Stimulated activated memory B cell treated with anti-CD40 and anti-IgM and Interleukin-4, amounts not matched to agents 10 μg/mL and 1 μg/mL and 100 μg/mL, for 72 hours (primary cell): ENCODE measurements at places on chromosomes 7 and 10.

DNA sequence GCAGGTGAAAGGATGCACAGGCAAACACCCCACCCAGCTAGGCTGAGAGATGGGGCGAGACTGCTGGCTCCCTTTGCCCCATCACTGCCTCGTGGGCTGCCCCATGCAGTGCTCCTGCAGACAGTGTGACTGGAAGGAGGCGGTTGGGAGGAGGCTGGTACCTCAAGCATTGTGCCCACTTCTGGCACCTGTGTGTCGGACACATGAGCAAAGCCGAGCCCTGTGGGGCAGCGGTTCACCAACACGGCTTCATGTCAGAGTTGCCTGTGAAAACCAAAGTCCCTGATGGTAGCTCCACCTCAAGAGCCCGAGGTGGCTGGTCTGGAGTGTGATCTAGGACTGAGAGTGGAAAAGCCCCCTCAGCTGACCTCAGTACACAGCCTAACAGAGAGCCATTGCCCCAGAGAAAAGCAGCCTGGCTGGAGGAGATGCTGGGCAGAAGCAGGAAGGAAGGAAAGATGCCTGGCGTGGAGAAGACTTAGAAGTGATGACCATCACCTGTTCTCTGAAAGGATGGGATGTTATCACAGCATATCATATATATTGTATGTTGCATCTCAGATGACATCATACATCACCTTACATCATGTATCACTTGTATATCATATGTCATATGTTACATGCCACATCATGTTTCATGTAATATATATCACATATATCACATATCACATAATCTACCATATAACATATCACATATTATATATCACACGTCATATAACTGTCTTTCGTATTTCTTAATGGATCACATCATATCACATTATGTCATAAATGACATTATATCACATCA lies 75.6 kb downstream of the ADCY1 start:
- H3K4me1 ChIP-seq = no peaks in the 10 kb centered on the region
- H3K36me3 ChIP-seq = no peaks in the 10 kb centered on the region
- H3K27me3 ChIP-seq = peaks cover 1% of the 10 kb centered on the region
- no peak for ATAC-seq
- H3K27ac ChIP-seq = no peak overlapping the region
- no peak overlapping the region for H3K4me3 ChIP-seq

- H3K4me3 ChIP-seq = no peak overlapping the region
- no peaks in the 10 kb centered on the region for H3K36me3 ChIP-seq
These were observed 25.8 kb upstream of the FAM13C start for GRCh38 chr10:59387951-59388670.

- H3K36me3 ChIP-seq = no peaks in the 10 kb centered on the region
- H3K4me3 ChIP-seq = no peak overlapping the region
- ATAC-seq = no peak
- H3K27me3 ChIP-seq = no peaks in the 10 kb centered on the region
- no peaks in the 10 kb centered on the region for H3K4me1 ChIP-seq
These were observed 583.2 kb downstream of the GATA3 start for GRCh38 chr10:8637640-8638039.

- peaks cover 74% of the 10 kb centered on the region for H3K27me3 ChIP-seq
- no peaks in the 10 kb centered on the region for H3K36me3 ChIP-seq
- H3K27ac ChIP-seq = no peak overlapping the region
- H3K4me1 ChIP-seq = peaks cover 8% of the 10 kb centered on the region
These were observed 200.2 kb downstream of the WDR37 start for GRCh38 chr10:1256432-1256725.

DNA sequence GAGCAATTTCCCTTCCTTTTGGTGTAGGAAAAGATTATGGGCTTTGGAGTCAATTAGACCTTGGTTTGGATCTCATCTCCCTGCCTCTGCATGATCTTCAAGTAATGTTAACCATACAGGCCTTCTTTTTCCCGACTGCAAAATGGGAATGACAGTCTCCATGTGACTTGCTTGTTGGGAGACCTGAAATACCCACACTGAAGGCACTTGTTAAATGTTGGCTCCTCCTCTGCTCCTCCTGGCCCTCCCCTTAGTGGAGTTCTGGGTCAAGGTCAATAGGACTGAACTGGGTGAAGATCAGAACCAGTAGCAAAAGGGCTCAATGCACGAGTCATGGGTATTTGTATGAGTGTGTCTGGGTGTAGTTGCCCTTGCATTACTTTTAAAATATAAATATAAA lies 179.4 kb upstream of the PRR15 start:
- no peak overlapping the region for H3K4me3 ChIP-seq
- H3K27ac ChIP-seq = no peak overlapping the region
- H3K4me1 ChIP-seq = no peaks in the 10 kb centered on the region
- no peaks in the 10 kb centered on the region for H3K36me3 ChIP-seq

DNA sequence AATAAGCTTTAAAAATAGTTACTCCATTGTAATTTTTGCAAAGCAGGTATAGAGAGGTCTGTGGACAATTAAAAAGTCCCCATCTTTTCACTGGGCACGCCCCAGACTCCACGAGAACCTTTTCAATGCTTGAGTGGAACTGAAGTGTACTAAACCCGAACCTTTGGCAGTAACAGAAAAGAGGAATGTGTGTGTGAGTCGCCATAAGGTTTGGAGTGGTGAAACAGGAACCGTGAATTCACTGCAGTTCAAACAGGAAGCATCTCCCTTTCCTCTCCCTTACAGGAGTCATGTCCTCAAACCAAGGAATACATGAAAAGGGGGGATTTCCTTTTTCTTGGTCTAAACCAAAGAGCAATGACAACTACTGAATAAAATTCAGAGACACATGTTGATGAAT lies 23.2 kb downstream of the NDUFB2 start:
- H3K4me3 ChIP-seq = no peak overlapping the region
- no peaks in the 10 kb centered on the region for H3K27me3 ChIP-seq
- H3K27ac ChIP-seq = no peak overlapping the region
- peaks cover 10% of the 10 kb centered on the region for H3K4me1 ChIP-seq
- peaks cover 7% of the 10 kb centered on the region for H3K36me3 ChIP-seq
- ATAC-seq = no peak

GRCh38 chr10:13161857-13162271 lies 506 bp downstream of the MCM10 start:
- no peak for ATAC-seq
- no peaks in the 10 kb centered on the region for H3K36me3 ChIP-seq
- peak overlapping the region; percentile 42 for H3K27ac ChIP-seq

DNA sequence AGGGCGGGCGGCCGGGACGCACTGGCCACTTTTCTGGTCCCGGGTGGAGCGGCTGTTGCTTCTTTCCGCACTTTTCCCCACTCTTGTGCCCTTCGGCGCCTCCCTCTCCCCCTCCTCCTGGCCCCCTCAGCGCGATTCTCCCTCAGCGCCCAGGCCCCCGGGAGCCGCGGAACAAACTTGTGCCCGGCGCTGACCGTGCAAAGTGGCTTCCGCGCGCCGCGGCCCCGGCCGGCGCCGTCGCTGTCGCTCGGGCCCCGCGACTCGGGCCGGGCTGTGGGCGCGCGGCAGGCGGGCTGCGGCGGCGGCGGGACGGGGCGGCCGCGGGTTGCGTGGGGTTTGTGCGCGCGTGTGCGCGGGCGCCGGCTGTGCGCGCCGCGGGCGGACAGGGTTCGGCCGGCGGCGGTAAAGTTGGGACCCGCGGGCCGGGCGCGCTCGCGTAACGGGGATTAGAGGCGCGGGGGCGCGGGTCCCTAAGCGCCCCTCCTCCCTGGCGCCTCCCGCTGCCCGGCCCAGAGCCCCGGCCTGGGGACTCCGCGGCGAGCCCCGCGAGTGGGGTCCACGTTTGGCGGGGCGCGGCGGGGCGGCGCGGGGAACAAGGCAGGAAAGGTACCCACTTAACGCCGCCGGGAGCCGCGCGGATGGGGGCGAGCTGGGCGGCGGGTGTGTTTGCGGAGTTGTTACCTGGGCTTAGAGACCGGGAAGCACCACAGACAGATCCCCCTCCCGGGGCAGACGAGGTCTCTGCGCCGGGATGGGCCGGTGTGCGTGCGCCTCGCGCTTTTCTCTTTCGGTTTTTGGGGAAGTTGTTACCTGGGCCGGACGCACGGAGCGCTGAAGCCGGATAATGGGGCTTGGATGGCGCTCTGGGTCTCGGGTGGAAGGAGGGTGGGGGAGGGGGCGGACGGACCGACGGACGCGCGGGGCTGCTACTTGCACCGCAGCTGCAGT lies 860 bp downstream of the ZEB1 start:
- peak overlapping the region; percentile 93 for H3K4me3 ChIP-seq
- peak overlapping the region; percentile 94 for H3K27ac ChIP-seq
- no peaks in the 10 kb centered on the region for H3K27me3 ChIP-seq
- peak; percentile 9 for ATAC-seq

GRCh38 chr7:42736931-42737330 lies 174.9 kb downstream of the C7orf25 start:
- no peaks in the 10 kb centered on the region for H3K27me3 ChIP-seq
- no peaks in the 10 kb centered on the region for H3K4me1 ChIP-seq
- H3K36me3 ChIP-seq = no peaks in the 10 kb centered on the region
- H3K27ac ChIP-seq = no peak overlapping the region
- ATAC-seq = no peak

DNA sequence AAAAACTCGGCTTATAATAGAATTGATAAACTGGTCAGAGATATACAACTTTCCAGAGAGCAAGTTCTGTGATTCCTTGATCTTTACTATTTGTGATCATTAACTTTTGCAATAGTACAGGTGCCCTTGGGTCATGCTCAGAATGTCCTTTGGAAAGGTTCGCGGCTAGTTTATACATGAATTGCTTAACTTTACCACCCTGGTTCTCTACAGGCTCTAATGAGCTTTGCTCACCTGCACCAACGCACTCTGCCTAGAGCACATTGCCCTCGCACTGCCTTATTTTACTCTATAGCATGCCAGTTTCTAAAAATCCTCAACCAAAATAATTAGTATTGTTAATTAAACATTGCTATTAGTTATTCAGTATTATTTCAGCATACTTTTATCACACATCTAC lies 931.2 kb upstream of the KCND2 start:
- H3K27me3 ChIP-seq = no peaks in the 10 kb centered on the region
- no peaks in the 10 kb centered on the region for H3K4me1 ChIP-seq

- no peak overlapping the region for H3K27ac ChIP-seq
- H3K4me1 ChIP-seq = peaks cover 50% of the 10 kb centered on the region
- peak overlapping the region; percentile 65 for H3K4me3 ChIP-seq
- peaks cover 30% of the 10 kb centered on the region for H3K36me3 ChIP-seq
- peaks cover 59% of the 10 kb centered on the region for H3K27me3 ChIP-seq
These were observed 1.1 kb downstream of the VGF start for GRCh38 chr7:101164071-101164840.

- no peak for ATAC-seq
- no peaks in the 10 kb centered on the region for H3K36me3 ChIP-seq
- H3K27me3 ChIP-seq = peaks cover 31% of the 10 kb centered on the region
- H3K4me1 ChIP-seq = peaks cover 25% of the 10 kb centered on the region
- no peak overlapping the region for H3K27ac ChIP-seq
These were observed 49.5 kb downstream of the NEURL1 start for GRCh38 chr10:103542764-103543616.

DNA sequence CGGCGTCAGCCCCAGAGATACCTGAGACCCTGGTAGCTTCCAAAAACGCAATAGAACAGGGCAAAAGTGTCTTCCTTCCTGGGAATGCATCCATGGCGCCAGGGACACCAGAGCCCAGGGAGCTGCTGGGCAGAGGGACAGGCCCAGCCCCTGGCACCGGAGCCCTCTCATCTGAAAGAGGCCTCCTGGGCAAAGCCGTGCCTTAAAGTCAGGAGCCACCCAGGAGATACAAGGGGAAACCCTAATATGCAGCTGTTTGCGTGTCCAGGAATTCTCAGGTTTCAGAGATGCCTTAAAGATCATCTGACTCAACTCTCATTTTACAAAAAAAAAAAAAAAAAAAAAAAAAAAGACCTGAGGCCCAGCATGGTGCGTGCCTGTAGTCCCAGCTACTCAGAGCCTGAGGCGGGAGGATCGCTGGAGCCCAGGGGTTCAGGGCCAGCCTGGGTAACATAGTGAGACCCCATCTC lies 28.0 kb downstream of the NUDT1 start:
- H3K27ac ChIP-seq = peak overlapping the region; percentile 49
- peaks cover 50% of the 10 kb centered on the region for H3K36me3 ChIP-seq
- H3K4me3 ChIP-seq = no peak overlapping the region
- no peak for ATAC-seq
- H3K27me3 ChIP-seq = no peaks in the 10 kb centered on the region

- ATAC-seq = no peak
- H3K27ac ChIP-seq = no peak overlapping the region
- H3K27me3 ChIP-seq = no peaks in the 10 kb centered on the region
- peaks cover 30% of the 10 kb centered on the region for H3K36me3 ChIP-seq
- H3K4me1 ChIP-seq = peaks cover 45% of the 10 kb centered on the region
These were observed 94.2 kb downstream of the ST7 start for GRCh38 chr7:117047496-117047895.

- H3K4me1 ChIP-seq = no peaks in the 10 kb centered on the region
- H3K27ac ChIP-seq = no peak overlapping the region
- ATAC-seq = no peak
- no peak overlapping the region for H3K4me3 ChIP-seq
- H3K27me3 ChIP-seq = peaks cover 12% of the 10 kb centered on the region
These were observed 87.2 kb upstream of the COL1A2 start for GRCh38 chr7:94307399-94308048.

- no peak overlapping the region for H3K4me3 ChIP-seq
- H3K27ac ChIP-seq = peak overlapping the region; percentile 58
- peak; percentile 62 for ATAC-seq
- peaks cover 45% of the 10 kb centered on the region for H3K4me1 ChIP-seq
These were observed 5.1 kb downstream of the COMTD1 start for GRCh38 chr10:75230600-75231038.

DNA sequence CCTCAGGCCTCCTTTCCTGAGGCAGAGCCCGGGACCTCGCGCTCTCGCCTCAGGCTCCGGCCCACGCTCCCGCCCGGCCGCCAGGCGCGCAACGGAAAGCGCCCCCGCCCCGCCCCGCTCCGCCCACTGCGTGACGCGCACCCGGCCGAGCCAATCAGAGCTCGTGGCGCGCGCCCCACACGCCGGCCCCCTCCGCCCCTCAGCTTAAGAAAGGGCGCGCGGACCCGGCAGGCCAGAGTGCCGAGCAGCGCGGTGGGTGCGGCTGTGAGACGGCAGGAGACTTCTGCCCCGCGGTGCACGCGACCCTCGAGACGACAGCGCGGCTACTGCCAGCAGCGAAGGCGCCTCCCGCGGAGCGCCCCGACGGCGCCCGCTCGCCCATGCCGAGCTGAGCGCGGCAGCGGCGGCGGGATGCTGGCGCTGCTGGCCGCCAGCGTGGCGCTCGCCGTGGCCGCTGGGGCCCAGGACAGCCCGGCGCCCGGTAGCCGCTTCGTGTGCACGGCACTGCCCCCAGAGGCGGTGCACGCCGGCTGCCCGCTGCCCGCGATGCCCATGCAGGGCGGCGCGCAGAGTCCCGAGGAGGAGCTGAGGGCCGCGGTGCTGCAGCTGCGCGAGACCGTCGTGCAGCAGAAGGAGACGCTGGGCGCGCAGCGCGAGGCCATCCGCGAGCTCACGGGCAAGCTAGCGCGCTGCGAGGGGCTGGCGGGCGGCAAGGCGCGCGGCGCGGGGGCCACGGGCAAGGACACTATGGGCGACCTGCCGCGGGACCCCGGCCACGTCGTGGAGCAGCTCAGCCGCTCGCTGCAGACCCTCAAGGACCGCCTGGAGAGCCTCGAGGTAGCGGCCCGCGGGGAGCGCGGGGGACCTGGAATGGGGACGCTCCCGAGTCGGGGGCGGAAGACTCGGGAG lies at the start of gene NPTX2:
Gene NPTX2, plus strand, starts transcription at position 235 of the 909 bp plus-strand sequence. Its CDS starts 177 bp downstream, at position 412.
- peak; percentile 12 for ATAC-seq
- no peak within 1 kb of the TSS for H3K4me3 ChIP-seq
- H3K36me3 ChIP-seq = no peaks in the 10 kb centered on the region
- no peak within 1 kb of the TSS for H3K27ac ChIP-seq

- peaks cover 9% of the 10 kb centered on the region for H3K4me1 ChIP-seq
- H3K27me3 ChIP-seq = peaks cover 10% of the 10 kb centered on the region
- no peaks in the 10 kb centered on the region for H3K36me3 ChIP-seq
- H3K4me3 ChIP-seq = no peak overlapping the region
These were observed 27.8 kb downstream of the HEPACAM2 start for GRCh38 chr7:93198472-93198871.
